NCI-H1092 (cell line): ENCODE measurements at places on chromosomes 6 and 20.
A peak's percentile ranks its signal among the peaks of the same experiment; 100 is the strongest.

- no peak for DNase-seq
These were observed 56.7 kb downstream of the GJA10 start for GRCh38 chr6:89950879-89951391.

DNA sequence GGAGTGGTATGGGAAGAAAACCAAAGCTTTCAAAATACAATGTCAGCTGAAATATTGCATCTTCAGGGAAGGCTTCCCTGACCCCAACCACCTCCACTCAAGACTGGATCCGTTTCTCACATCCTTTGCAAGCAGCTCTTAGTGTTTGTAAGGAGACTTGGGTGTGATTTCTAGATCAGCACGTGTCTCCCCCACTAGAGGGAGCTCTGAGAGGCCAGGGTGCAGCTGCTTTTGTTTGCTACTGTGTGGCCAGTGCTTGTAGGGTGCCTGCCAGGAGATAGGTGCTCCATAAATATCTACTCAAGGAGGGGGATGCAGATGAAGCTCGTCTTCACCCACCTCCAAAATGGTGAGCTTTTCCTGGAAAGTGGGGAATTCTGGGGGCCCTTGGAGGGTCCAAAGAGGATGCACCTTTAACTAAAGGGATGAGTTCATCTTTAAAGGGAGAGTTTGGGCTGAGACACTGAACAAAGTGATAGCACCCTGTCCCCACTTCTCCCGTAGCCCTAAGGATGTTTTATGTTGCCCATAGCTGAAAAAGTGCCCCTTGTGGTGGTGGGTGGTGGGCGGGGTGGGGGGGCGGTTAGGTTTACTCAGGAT lies 52.6 kb upstream of the MAFB start:
- no peak for DNase-seq

DNA sequence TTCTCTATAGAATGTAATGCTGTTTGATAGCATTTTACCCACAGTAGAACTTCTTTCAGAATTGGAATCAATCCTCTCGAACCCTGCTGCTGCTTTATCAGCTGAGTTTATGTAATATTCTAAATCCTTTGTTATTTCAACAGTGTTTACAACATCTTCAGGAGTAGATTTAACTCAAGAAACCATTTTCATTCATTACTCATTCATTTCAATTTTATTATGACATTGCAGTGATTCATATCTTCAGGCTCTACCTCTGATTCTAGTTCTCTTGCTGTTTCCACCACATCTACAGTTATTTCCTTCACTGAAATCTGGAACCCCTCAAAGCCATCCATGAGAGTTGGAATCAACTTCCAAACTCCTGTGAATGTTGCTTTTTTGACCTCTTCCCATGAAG lies 93.7 kb downstream of the ZFAND3 start:
- DNase-seq: no peak

DNA sequence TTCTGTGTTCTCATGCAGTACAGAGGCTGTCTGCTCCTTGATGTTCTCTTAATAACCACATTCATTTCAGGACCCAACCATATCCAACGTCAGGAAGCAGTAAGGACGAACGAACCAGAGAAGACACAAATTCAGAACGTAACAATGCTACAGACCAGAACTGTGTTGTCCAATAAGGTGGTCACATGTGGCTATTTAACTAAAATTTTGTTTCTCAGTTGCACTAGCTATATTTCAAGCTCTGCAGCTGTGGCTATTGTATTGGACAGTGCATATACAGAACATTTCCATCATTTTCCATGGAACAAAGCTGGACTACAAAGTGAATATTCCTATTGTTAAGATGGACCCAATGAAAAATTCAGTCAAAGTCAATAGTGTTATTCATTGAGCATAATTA lies 27.0 kb downstream of the MAP7 start:
- no peak for DNase-seq

- no peak for DNase-seq
These were observed 13.3 kb downstream of the TASP1 start for GRCh38 chr20:13625304-13625979.

- DNase-seq: no peak
These were observed at the start of gene TRAPPC3L for GRCh38 chr6:116545651-116546050. Gene TRAPPC3L, minus strand, starts transcription at chr6:116545684. Its CDS starts 170 bp downstream, at chr6:116545514.

DNA sequence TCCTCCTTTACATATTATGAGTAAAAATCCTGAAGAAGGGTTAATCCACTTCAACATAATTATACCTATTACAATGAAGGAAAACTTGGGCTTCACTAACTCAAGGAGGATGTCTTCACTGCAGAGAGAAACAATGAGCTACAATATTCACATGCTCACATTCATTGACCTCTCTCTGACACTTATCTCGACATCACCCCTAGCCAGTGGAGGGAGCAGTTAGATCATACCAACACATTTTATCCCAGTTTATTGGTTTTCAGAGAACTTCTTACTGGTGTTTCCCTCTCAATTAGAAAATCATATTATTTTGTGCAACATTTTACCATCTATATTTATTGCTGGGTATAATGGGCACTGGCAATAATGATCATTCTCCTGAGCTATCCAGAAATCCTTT lies 646.5 kb downstream of the TENT5A start:
- no peak for DNase-seq

GRCh38 chr20:47330071-47330470 lies 26.4 kb downstream of the ZMYND8 start:
- DNase-seq: no peak

- no peak for DNase-seq
These were observed 20.2 kb upstream of the HLA-DOA start for GRCh38 chr6:33029328-33030184.

DNA sequence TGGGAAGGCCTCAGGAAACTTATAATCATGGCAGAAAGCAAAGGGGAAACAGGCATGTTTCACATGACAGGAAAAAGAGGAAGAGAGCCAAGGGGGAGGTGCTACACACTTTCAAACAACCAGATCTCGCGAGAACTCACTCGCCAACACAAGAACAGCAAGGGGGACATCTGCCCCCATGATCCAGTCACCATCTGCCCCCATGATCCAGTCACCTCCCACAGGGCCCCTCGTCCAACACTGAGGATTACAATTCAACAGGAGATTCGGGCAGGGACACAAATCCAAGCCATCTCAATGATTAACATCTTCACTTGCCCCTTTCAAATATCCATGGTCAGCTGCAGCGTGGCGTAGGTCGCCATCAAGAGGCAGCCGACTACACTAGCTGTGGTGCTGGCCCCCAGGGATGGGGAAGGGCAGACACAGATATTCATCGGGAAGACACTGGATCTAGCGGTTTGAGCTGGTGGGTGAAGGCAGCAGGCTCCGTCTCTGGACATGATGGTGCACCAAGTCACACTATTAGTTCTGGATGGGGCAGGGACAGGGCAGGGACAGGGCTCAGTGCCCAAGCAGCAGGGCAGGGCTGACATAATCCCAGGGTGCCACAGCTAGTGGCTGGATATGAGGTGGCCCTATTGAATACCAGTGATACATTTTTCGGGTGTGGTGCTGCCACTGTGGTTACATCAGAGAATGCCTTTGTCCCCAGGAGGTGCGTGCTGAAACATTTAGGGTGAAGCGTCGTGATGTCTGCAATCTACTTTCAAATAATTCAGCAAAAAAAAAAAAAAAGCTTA lies 31.6 kb downstream of the TUBB2B start:
- peak; percentile 59 for DNase-seq

GRCh38 chr6:41470029-41470330 lies 76.2 kb upstream of the FOXP4 start:
- DNase-seq: no peak

GRCh38 chr6:30163090-30163917 lies at the start of gene TRIM15:
Gene TRIM15, plus strand, starts transcription at chr6:30163546. Its CDS starts 139 bp downstream, at chr6:30163685.
- DNase-seq: no peak

DNA sequence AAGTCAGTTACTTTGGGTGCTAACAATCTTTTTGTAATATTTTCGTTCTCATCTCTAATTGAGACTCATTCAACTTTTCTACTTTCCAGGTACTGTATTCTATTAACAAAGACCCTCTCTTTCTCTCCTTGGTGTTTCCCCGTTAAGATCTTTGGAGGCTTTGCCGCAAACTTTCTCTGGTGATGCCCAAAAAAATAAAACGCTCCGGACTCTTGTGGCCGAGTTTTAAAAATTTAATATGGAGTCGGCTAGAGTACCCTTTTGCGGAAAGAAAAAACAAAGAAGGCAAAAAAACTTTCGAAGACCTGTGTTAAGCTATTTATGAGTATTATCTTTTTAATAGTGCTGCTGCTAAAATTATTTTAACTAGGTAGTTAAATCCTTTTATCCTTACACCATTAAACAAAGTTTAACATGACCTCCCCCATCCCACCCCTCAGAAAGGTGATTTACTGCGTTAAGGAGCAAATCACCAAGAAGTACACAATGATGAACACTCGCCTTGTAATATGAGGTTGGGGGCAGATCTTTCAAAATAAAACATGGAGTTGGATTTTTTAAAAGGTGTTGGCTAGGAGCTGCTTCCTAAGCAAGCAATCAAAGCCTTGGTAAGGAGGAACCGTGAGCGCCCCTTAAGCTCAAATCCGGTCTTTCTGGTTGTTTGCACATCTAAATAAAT lies 10.0 kb downstream of the SIM1 start:
- no peak for DNase-seq

GRCh38 chr6:34447910-34448309 lies 18.0 kb upstream of the PACSIN1 start:
- DNase-seq: no peak

DNA sequence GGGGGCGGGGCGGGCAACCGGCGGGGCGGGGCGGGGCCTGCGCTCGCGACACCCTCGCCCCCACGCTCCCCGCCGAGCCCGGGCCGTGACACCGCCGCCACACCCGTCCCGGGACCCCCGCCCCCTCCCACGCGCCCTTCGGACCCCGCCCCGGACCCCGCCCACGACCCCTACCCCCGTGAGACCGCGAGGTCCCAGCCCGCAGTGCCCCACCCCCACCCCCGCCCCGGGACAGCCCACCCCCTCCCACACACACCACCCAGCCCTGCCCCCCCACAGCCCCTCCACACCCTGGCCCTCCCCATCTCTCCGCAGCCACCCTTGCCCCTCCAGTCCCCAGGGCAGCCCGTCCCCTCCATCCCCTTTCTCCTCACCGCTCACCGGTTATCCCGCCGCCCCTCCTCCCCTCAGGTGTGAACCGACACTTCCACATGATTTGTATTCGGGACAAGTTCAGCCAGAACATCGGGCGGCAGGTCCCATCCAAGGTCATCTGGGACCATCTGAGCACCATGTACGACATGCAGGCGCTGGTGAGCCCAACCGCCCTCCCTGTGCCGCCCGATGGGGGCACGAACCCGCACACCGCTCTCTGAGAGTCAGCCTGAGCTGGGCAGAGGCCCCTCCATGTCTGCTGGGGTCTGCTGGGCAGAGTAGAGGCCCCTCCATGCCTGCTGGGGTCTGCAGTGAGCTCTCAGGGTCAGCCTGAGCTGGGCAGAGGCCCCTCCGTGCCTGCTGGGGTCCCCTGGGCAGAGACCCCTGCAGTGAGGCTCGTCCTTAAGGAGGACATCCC lies 622 bp downstream of the MRGBP start:
- DNase-seq: no peak

DNA sequence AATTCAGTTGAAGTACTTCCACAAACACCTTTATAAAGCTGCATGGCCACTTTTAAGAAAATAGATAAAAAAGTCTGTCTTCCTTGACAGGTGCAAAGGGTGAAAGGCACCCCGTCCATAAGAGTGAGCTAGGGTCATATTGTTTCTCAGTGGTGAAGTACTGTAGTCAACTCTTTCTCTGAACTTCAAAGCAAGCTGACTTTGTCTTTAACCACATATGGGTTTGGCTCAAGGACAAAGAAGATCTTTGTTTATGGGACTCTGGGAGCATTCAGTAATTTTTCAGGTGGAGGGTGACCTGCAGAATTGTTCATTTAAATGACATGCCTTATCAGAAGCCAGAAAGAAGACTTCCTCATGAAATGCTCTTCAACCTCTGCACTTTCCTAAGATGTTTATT lies 49.3 kb upstream of the KLHL31 start:
- DNase-seq: no peak

DNA sequence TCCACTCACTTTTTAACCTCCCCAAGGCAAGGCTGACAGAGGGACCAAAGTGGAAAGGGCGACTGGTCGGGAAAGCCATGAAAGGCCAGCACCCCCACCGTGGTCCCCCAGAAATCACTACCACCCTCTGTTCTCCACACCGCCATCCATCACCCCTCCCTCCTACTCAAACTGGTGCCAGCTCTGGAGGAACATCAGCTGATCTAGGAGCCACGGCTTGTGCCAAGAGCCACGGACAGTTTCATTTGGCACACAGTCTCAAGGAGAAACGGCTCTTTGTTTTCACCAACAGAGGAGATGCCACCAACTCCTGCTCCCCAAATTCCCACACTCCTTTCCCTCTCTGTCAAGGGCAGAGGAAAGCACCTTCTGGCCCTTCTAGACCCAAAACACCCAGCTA lies 26.0 kb downstream of the TBC1D7 start:
- no peak for DNase-seq

- no peak for DNase-seq
These were observed 1143.9 kb upstream of the GJE1 start for GRCh38 chr6:140988780-140989179.

DNA sequence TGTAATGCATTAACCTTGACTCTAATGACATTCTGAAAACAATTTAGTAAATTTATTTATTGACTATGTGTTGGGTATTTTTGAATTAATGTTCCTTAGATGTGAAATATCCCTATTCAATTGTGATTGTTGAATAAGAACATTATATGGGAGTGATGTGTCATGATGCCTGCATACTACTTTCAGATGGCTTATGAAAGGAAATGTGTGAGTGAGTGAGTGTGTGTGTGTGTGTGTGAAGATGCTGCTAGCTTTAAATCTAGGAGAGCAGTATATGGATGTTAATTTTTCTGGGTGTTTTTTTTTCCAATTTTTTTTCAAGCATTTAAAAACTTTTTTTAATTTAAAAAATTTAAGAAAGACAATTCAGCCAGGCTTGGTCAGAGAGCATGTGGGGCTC lies 32.5 kb upstream of the NT5E start:
- no peak for DNase-seq

GRCh38 chr6:147260091-147260490 lies 55.9 kb downstream of the STXBP5 start:
- DNase-seq: no peak

DNA sequence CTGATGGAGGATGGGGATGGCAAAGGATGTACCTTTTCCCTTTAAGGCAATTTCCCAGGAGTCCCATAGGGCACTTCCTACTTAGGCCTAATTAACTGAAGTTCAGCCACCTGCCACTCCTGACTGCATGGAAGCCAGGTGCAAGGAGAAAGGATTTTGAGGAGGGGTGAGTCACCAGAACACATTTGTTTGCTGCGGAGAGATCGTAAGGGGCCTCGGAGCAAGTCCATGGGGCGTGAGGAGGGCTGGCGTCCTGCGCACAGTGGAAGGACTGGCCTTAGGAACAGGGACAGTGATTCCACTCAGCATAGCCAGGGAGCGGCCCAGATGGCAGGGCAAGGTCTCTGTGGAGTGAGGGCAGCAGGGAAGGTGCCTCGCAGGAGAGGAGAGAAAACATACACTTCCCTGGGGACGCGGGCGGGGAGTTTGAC lies 11.8 kb upstream of the MAP1LC3A start:
- peak; percentile 50 for DNase-seq

- no peak for DNase-seq
These were observed 108.4 kb upstream of the PTPN1 start for GRCh38 chr20:50401587-50402418.
